NB4 (cell line): ENCODE measurements at places on chromosomes 13 and 19.

- DNase-seq = no peak
These were observed 73.0 kb upstream of the MAB21L1 start for GRCh38 chr13:35549481-35549880.

GRCh38 chr13:39099231-39099630 is 61.0 kb downstream of the NHLRC3 start:
- no peak for DNase-seq

DNA sequence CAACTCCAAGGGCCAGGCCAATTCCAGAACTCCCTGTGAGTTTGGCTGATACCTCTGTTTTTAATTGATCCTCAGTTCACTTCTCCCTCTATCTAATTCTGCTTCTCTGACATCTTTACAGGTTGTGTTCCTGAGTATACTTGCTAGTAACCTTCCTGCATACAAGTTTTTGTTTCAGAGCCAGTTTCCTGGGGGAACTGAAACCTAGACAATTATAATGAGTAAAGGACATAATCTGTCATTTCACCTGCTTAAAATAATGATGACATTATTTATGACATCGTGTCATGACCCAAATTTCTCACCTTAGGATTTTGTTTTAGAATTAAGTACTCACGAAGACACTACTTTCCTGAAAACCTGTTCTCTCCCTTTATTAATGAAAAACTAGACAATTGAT is 12.5 kb upstream of the MYCBP2 start:
- no peak for DNase-seq

DNA sequence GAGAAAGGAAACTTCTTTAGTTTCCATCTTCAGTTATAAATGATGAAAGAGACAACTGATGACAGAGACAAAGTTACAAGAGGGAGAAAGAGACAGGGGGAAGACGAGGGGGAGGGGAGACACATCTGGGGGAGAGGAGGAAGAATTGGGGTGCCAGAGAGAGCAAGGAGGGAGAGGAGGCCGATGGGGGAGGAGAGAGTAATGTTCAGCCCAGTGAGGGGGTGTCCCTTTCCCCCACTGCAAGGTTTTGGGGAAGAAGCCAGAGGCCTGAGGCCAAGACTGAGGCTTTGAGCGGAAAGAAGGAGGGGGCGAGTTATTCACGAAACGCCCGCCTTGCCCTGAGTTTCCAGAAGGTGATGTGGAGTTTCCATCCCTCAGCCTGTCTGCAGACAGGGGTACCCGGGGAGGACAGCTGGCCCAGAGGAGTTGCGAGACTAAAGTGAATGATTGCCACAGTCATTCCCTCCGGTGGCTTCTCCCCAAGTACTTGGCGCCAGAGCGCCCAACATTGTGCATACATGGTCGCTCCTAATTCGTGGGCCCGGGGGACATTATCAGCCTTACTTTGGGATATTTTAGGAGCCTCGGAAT is 558 bp upstream of the PPAN start:
- DNase-seq = no peak

- DNase-seq = no peak
These were observed 5.6 kb downstream of the LMNB2 start for GRCh38 chr19:2451138-2451537.

DNA sequence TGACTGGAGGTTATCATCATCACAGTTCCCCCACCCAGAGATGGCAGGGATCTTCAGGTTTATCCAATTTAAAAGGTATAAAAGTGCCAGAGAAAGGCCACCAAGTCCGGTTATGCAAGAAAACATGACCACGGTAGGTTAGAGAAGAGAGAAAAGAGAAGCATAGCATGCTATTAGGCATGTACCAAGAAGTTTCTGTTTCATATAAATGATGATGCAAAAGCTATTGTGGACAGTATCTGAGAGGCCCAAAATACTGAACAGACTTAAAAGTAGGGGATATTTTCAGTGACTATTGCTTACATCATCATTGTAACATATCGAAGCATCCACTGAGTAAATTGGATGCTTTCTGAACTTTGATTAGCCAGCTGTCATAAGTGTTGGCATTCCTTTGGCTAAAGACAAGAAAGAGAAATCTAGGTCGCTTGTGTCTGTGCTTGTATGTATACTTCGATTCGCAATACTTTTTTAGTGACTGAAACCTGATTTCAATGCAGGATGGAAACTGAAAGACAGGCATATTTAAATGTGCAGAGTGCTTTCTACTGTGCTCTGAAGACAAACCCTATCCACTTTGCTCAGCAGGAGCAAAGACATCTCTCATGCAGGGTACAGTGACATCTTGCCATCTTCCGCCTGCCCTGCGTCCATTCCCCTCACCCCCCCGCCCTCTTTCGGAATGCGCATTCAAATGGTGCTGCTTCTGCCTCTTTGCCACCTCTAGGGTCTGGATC is 180.3 kb downstream of the SHISA2 start:
- peak; percentile 54 for DNase-seq

GRCh38 chr13:51811046-51811445 is 7.1 kb upstream of the DHRS12 start:
- DNase-seq = no peak

- no peak for DNase-seq
These were observed 81.9 kb upstream of the SLC15A1 start for GRCh38 chr13:98834254-98834960.

GRCh38 chr13:36217456-36217855 is 3.1 kb upstream of the SOHLH2 start:
- no peak for DNase-seq

DNA sequence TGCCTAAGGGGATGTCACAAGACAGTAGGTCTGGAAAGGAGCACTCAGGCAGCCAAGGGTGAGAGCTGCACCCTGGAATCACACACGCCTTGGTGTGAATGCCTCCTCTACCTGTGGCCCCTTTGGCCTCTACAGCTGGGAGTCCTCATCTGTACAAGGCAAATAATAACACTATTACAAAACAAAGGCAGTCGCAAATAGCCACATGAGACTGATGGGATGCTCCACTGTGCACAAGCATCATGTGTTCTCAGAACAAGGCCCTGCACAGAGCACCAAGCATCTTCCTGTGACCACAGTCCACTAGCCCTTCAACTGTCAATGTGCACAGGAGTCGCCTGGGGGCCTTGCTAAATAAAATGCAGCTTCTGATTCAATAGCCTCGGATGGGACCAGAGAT is 44.6 kb upstream of the HNRNPA1L2 start:
- DNase-seq = no peak

GRCh38 chr13:101475536-101475935 is 23.1 kb downstream of the ITGBL1 start:
- DNase-seq = no peak

DNA sequence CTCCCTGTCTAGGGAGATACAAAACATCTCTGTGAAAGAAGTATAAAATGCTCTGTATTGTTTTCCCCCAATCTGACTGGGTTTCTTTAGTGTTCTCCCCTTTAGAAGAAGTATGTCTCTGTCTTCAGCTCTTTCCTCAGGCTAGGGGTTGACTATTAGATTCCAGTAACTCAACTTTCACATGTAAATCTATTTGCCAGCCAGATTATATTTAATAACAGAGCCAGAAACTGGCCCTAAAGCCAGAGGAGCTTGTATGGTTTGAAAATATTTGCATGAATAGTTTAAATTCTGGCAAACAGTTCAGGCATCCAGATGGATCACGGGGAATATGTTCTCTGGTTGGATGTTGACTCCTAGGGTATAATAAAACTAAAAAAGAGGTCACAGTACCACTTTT is 22.3 kb upstream of the CYSLTR2 start:
- DNase-seq = no peak

DNA sequence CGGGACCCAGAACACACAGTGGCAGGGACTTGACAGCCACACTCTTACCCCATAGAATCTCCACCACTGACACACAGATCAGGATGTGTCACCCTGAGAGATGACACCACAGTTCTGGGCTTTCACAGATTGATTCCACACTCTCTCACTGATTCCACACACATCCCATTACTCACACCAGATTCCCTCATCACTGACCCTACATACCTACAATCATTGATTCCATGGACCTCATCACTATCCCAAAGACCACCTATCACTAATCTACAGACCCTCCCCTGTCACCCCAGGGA is 57.6 kb upstream of the ZNF527 start:
- no peak for DNase-seq
